ENCODE measurements at places on chromosomes 3 and 15.

DNA sequence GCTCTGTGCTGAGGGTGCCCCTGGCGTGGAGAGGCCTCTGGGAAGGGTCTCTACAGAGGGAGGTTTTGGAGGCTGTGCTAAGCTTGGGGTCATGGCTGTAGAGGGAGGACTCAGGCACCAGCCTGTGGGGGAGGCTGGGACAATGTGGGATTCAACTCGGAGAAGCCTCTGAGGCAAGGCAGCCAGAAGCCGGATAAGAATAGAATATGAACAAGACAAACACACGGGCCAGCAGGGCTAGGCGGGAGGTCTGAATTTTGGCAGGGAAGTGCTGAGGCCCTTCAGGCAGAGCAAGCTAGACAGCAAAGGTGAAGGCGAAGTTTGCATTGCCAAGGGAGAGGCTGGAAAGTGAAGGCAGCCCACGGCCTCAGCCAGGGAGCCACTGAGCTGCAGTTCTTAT lies 612.1 kb upstream of the NR2F2 start:
- no peak for DNase-seq

GRCh38 chr15:83871808-83872559 lies 218.1 kb downstream of the ADAMTSL3 start:
- DNase-seq: no peak

DNA sequence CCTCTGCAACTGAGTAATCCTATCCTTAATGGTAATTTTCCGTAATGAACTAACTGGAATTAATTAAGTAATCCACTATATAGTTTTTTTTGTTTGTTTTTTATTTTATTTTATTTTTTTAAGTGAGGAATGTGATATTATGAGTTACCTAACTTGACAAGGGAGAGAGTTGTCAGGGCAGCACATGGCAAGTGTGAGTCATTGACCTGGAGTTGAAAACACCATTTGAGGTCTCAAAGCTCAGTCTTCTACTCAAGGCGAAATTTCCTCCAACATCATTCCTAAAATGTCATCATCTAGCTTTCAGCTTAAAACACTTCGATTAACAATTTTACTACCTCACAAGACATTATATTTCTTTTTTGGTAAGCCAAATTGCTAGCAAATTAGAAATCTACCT lies 87.8 kb downstream of the NECTIN3 start:
- DNase-seq: no peak

DNA sequence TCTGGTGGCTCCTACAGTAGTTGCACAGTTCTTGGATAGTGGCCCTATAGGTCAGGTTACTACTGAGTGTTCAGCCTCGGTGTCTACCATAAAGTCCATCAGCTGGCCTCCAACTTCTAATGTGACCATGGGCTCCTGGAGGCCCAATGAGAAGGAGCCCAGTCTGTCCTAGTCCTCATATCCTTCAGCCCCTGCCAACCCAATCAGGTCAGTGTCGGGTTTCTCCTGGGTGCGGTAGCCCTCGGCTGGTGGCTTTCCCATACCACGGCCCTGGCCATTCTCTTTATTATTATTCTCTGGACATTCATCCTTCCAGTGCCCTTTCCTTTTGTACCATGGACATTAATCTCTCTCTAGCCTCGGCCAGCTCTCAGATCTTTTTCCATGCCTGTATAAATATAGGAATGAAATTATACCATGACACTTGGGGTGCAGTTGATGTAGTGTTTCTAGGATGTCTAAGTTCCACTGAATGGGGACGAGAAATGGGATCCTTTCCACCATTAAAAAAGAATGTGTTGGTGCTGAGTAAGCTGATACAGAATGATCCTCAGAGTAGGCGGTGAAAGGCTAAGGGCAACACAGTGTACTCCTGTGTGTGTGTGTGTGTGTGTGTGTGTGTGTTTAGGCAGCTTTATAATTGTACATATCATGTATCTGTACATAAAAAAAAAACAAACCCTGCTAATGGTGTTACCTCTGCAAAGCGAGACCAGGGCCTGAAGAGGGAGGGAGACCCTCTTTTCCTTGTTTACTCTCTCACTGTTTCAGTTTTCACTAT lies 19.3 kb upstream of the NOX5 start:
- no peak for DNase-seq

All from progenitor cell of endocrine pancreas (in vitro differentiated cells).